ENCODE measurements at places on chromosomes 4 and X.

- DNase-seq = no peak
Measured at GRCh38 chr4:8582941-8583654, 2.9 kb downstream of the GPR78 start.

GRCh38 chr4:102606261-102606660 lies 105.1 kb downstream of the NFKB1 start:
- DNase-seq = no peak

- no peak for DNase-seq
Measured at GRCh38 chr4:167101035-167101434, 133.3 kb downstream of the SPOCK3 start.

DNA sequence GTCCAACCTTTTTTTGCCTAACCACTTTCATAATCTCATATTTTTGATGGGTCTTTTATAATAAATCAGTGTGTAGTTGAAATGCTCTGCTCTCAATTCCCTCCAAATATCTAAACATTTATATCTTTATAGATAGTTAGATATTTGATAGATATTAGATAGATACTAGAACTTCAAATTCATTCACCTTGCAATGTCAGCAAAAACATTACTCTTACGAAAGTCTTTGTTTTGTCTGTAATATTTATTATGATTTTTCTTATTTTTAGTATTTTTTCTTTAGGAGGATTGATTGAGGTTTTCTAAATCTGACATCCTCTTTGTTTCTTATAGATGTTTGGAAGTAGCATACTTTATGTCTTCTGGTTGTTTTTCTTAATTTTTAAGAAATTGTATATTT lies 2563.6 kb downstream of the PCDH7 start:
- DNase-seq = no peak

- no peak for DNase-seq
Measured at GRCh38 chrX:152822383-152823086, 8.0 kb downstream of the CETN2 start.

DNA sequence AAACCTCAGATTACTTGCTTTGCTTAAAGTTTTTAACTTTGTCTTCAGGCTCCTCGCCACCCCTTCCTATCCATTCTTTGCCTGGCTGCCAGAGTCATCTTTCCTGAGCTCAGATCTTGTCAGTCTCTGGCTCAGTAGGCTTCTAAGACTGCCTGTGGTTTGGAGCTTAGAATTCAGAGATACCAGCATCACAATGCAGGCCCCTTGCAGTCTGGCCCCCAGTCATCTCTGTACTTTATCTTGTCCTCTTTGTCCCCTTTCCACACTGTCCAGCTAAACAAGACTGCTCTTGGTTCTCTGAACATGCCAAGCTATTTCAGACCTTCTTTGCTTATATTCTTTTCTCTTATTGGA lies 3.0 kb downstream of the KIAA0232 start:
- DNase-seq = no peak

GRCh38 chr4:39823191-39823590 lies 125.3 kb downstream of the UBE2K start:
- no peak for DNase-seq

GRCh38 chr4:16801356-16801755 lies 97.1 kb downstream of the LDB2 start:
- no peak for DNase-seq

Measured in effector memory CD4-positive, alpha-beta T cell (primary cell).